ENCODE measurements at places on chromosomes 5 and 9.

GRCh38 chr9:120655005-120655622 is 59.2 kb downstream of the MEGF9 start:
- no peak for DNase-seq

DNA sequence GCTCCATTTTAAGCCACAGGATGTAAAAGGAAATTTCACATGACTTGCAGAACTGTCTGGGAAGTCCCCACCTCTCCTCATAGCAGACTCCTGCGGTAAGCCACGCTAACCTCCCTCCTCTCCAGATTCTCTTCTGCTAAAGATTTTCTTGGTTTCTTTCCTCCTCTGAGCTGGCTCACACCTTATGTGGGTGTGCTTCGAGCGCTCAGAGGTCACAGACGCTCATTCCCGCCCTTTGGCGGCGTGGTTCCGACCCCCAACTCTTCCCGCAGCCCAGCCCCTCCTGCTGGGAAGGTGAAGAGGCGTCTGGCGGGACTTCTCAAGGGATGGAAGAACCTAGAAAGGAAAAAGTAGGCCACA is 32.9 kb upstream of the CDK20 start:
- DNase-seq, result no peak

DNA sequence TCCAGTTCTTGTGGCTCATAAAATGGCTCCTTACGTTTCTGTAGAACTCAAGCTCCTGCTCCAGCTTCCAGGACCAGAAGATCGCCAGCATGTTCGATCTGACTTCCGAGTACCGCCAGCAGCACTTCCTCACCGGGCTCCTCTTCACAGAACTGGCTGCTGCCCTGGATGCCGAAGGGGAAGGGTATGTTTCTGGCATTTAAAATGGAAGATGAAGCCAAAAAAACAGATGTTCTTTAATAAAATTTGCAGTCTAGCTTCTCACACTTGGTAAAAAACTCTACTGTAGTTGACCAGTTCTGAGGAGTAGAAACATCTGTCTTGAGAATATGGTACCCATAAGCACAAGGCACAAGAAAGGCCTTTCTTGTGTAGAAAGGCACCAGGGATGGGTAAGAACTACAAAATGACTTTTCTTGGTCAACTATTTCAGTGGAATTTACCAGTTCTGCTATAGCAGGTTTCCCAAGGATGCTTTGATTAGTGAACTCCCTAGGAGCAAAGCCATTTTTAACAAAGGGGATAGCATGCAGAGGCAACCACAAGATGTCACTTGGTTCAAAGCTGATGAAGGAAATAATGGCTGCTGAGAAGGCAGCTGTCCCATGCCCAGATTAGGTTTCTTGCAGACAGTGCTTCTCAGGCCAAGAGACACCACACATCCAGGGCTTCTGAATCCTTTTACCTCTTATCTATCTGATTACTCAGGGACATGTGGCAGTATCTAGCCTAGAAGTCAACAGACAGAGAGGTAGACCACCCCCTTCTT is 192.4 kb downstream of the DOCK8 start:
- DNase-seq, result no peak

DNA sequence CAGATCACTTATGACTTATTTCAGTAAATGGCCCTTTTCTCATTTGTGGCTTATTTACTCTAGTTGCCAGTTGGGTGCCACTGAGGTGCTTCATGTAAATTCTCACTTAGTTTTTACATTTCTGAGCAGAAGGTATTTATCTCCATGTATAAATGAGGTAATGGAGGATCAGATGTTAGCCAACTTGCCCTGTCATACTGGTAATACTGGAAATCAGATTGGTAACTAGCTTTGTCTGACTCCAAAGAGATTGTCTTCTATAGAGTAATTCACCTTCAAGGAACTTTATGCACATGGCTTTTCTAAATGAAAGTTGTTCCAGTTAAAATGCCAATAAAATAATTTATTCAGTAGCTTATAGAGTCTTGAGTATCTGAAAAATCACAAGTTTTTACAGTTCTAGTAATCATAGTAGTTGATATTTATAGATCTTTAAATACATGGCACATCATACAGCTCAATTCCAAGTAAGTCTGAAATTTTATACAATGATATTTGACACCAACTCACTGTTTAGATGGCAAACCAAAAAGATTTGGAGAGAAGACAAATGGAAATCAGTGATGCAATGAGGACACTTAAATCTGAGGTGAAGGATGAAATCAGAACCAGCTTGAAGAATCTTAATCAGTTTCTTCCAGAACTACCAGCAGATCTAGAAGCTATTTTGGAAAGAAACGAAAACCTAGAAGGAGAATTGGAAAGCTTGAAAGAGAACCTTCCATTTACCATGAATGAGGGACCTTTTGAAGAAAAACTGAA is 28.8 kb downstream of the RAB14 start:
- DNase-seq, result no peak

GRCh38 chr5:81427566-81427965 is 33.6 kb upstream of the ACOT12 start:
- no peak for DNase-seq

- no peak for DNase-seq
Measured at GRCh38 chr5:32709750-32710549, 1.2 kb upstream of the NPR3 start.

DNA sequence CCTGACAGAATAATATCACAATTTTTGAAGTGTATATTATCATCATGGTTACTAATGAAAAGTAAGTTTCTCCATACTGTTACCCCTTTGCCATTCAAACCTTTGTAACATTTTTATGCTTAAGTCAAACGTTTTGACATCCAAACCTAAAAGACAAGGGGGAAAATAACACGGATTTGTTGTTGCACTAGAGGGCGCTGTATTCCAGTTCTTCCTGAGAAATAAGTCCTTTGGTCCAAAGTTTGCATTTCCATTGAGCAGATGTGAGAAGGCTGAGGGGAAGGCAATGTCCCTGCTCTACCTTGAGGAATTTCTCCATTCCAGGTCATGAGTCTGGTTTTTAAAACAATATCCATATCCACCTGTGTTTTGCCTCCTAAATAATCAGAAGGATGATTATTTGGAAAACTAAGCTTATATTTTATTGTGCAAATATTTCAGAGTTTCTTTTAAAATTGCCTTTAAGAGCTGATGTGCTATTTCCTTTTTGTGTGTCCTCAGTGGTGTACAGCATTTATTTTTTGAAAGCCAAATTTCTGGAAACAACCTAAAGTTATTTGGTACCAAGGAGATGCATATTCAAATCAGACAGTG is 9.7 kb downstream of the LECT2 start:
- no peak for DNase-seq

GRCh38 chr9:133004091-133004998 is 25.9 kb downstream of the GFI1B start:
- no peak for DNase-seq

DNA sequence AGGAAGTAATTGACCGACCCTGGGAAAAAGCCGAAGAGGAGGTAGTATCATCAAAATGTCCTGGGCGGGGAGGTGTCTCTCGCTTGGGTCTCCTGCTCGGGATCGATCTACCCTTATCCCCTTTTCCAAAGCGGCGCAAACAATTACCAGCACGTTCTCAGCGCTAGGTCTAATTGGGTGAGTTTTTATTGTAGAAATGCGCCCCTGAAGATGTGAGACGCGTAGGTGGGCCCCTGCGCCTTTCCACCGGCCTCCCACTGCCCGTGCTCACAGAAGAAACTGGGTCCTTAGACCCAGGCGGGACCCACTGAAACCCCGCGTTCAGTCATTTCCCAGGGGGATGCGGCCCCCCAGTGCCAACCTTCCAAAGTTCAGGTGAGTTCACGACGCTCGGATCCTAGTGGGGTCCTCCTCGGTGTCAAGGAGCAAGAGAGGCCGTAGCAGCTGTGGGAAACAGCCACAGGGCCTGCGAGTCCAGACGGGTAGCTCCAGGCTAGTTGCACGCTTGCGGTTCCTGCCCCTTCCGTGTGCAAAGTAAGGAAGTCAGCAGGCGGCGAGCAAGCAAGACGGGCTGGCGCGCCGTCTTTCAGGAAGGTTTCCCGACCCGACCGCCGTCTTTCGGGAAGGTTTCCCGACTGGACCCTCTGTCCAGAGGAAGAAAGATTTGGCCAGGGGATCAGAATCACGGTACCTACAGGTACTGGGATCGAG is 1.5 kb downstream of the SMIM32 start:
- no peak for DNase-seq

DNA sequence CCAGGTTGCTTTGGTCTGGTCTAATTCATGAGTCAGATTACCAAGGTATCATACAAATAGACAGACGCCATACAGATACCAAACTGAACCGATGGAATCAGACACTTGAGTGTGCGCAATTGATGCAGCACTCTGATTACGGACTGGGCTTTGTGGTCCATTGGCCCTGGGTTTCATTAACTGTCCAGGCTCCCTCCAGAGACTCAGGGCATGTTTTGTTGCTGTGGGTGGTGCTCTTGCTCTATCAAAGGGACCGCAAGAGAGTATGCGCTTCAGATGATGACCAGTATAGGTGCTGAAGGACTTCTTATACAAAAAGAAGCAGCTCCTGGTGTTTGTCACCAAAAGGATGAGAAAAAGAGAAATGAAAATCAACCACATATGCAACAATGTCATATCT is 36.9 kb upstream of the ANKRD55 start:
- no peak for DNase-seq

- no peak for DNase-seq
Measured at GRCh38 chr5:179313849-179314521, 31.3 kb downstream of the ADAMTS2 start.

DNA sequence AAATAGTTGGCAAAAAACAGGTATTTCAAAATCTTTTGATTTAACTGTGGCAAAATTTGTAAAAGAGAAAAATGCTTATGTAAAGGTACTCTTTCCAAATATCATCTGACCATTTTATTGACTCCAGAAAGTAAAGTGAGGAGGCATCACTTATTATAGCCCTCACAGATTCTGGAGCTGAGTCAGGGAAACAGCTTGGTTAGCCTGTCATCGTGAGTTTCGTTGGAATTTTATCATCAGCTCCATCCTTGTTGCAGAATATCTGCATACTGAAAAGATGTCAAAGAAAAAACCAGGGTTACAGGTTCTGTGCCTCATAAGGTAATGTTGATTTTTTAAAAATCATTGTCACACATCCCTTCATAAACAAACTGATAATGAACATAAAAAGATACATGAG is 74.8 kb downstream of the CDH6 start:
- no peak for DNase-seq

DNA sequence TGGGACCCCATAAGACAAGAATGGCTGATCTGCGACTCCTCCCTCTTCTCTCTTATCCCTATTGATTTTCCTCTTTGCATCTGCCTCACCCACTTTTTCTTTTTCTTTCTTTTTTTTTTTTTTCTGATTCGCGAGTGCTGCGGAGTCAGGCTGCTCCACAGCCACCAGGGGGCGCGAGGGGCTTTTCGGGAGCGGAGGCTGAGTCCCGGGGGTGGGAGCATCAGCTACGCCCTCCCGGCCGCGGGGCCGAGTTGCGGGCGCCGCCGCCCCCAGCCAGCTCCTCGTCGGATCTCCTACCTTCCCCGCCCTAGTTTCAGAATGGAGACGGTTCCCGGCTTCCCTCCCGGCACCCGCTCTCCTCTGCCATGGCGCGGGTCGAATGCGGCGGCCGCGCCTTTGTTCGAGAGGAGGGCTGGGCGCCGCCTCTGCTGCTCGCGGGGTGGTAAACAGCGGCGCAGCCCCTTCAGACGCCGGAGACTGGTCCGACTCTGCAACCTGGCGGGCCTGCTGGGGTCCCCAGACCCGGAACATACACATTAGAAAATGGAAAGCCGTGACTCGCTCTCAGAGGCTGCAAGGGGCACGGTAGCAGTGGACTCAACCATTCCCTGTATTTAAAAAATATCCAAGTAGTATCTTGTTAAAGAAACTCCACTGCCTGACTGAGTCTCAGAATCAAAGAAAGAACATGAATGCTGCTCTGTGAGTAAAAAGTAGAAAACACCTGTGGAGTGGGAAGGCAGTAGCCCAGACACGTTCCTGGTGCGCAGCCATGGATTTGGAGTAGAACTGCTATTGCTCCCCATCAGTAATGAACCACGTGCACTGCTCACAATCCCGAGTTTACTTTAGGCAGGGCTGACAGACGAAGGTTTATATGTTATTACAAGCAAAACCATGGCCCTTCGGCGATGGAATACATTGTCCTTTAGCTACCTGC is 55.7 kb downstream of the DPYSL3 start:
- DNase-seq, result peak; percentile 32

GRCh38 chr5:134525683-134526482 is 413 bp downstream of the JADE2 start:
- DNase-seq, result peak; percentile 30

- no peak for DNase-seq
Measured at GRCh38 chr5:147072622-147073021, 162.2 kb upstream of the STK32A start.

- DNase-seq, result no peak
Measured at GRCh38 chr5:173764332-173765028, 123.7 kb upstream of the CPEB4 start.

- DNase-seq, result no peak
Measured at GRCh38 chr5:32935283-32935682, 224.2 kb downstream of the NPR3 start.

DNA sequence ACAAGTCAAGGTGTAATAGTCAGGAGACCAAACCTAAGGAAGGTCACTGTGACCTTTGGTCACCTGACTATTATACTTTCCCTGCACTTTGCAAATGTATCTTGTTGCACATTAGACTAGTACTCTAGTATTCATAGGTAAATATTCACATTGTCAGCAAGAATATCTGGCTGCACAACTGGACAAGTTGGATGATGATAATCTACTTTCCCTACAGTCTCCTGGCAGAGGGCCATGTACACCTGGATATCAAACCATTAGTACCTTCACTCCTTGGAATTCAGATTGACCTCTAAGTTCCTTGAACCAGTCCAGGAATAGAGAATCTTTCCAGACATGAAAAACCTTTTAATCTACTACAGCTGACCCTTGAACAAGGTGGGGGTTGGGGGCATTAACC is 344.8 kb downstream of the DEPDC1B start:
- no peak for DNase-seq

- no peak for DNase-seq
Measured at GRCh38 chr9:36056896-36057295, 20.2 kb downstream of the RECK start.

DNA sequence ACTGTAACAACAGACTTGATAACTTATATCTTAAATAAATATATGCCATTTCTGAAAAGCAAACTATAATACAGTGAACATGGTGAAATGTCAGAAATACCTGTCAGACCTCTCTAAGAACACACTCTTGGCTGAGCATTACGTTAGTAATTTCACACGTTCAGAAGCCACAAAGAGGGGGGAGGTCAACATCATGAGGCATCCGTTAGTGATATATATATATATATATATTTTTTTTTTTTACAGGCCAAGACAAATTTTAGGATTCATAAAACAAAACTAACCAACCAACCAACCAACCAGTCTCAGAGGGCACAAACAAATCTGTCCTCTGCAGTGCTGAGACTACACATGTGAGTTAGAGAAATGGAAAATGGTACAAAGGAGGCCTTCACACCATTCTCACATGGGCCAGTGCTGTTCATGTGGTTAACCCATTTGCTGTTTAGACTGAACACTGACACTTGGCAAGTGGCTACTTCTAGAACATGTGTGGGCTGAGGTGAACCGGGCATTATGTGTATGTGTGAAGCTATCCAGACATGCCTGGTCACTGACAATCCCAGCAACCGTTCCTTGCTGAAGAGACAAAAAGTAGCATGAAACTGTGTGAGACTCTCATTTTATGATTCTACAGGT is 54.5 kb downstream of the ELL2 start:
- no peak for DNase-seq

Data from stimulated activated CD8-positive, alpha-beta memory T cell treated with anti-CD3 and anti-CD28 coated beads, Interleukin-15, amount 100 ng/mL, for 4 hours (primary cell).